ENCODE measurements at places on chromosomes 2 and 18. TPM values are rescaled to one million over a fixed set of nuclear protein-coding genes. Genes with fewer than 3 reads are reported as not detected.

Gene TUBB8B
- not detected for total RNA-seq

- no peak for DNase-seq
Measured at GRCh38 chr2:144382849-144383248, 137.1 kb downstream of the ZEB2 start.

GRCh38 chr2:128537646-128538045 lies 219.0 kb upstream of the HS6ST1 start:
- no peak for DNase-seq

- no peak for DNase-seq
Measured at GRCh38 chr2:147250652-147251356, 594.0 kb upstream of the ACVR2A start.

DNA sequence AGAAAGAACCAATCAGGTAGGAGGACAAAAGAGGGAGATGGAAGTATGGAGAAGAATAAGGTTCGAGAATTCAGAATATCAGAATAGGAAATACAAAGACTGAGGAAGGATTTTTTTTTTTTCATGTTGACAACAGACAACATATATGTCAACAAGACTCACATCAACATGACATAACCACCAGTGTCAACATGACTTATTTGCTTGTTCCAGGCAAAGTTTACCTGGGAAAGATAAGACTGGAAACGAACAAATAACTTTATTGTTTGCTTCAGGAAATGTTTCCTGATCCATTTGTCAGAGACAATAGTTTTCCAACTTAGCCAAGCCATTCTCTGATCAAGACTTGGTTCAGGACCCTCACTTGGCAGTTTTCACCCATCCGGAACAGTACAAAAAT lies 321.9 kb upstream of the NETO1 start:
- DNase-seq: no peak

DNA sequence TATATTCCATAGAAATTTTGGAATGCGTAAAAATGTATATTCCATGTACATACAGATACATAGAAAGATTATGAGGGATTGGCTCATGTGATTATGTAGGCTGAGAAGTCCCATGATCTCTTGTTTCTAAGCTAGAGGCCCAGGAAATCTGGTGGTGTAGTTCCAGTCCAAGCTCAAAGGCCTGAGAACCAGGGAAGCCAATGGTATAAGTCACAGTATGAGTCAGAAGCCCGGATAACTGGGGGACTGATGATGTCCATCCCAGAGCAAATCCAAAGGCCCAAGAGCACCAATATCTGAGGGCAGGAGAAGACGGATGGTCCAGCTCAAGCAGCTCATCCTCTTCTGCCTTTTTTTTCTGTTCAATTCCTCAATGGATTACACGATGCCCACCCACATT lies 385.0 kb upstream of the KLHL29 start:
- DNase-seq: no peak

GRCh38 chr18:37854396-37854795 lies 288.8 kb upstream of the CELF4 start:
- no peak for DNase-seq

- no peak for DNase-seq
Measured at GRCh38 chr2:161273038-161273760, 35.0 kb upstream of the PSMD14 start.

Gene POMC
- total RNA-seq: 0.68 TPM

Gene TCF23
- total RNA-seq: 0.42 TPM

Gene GKN1
- total RNA-seq: not detected

Gene EVX2
- not detected for total RNA-seq

DNA sequence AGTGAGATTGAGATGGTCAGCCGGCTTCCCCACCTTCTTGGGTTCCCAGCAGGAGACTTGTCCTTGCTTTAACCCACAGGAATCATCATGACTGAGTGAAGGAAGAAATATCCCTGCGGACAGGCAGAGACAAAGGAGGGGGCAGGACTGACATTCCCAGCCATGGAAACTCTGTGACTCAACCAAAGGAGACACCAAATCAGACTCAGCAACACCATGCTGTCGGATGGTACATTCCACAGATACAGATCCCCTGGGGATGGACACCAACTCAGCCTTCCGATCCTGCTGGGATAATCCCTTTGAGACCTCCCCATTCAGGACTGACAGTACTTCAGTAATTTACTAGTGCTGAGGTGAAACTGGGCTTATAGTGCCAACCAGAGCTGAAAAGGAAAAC lies 518.3 kb downstream of the XIRP2 start:
- DNase-seq: no peak
